ENCODE measurements at places on chromosomes 13 and 19. TPM values are rescaled to one million over a fixed set of nuclear protein-coding genes. Genes with fewer than 3 reads are reported as not detected.

- DNase-seq = peak; percentile 66
- no peaks in the 10 kb centered on the region for H3K4me1 ChIP-seq
- peaks cover 10% of the 10 kb centered on the region for H3K27me3 ChIP-seq
- no peak overlapping the region for H3K27ac ChIP-seq
- no peaks in the 10 kb centered on the region for H3K36me3 ChIP-seq
These were observed 47.4 kb upstream of the TMTC4 start for GRCh38 chr13:100721885-100722512.

RETN gene
- not detected for total RNA-seq

KANK2 gene
- 2.3 TPM for total RNA-seq

- no peaks in the 10 kb centered on the region for H3K36me3 ChIP-seq
- no peak overlapping the region for H3K4me3 ChIP-seq
- H3K27me3 ChIP-seq = no peaks in the 10 kb centered on the region
- DNase-seq = no peak
These were observed 1794.2 kb downstream of the SLITRK5 start for GRCh38 chr13:89465366-89465765.

GRCh38 chr13:112752711-112753541, 63.1 kb downstream of the ATP11A start:
- no peaks in the 10 kb centered on the region for H3K36me3 ChIP-seq
- no peaks in the 10 kb centered on the region for H3K27me3 ChIP-seq
- DNase-seq = no peak
- peaks cover 10% of the 10 kb centered on the region for H3K4me1 ChIP-seq
- no peak overlapping the region for H3K27ac ChIP-seq

- H3K27ac ChIP-seq = no peak overlapping the region
- no peaks in the 10 kb centered on the region for H3K36me3 ChIP-seq
- no peak for DNase-seq
- no peaks in the 10 kb centered on the region for H3K4me1 ChIP-seq
These were observed 3.6 kb upstream of the MAG start for GRCh38 chr19:35288331-35288730.

GJA3 gene
- total RNA-seq = 0.76 TPM

GRCh38 chr19:30153326-30154210, 211.5 kb downstream of the URI1 start:
- no peaks in the 10 kb centered on the region for H3K36me3 ChIP-seq
- DNase-seq = no peak
- H3K4me1 ChIP-seq = no peaks in the 10 kb centered on the region
- H3K4me3 ChIP-seq = no peak overlapping the region

GRCh38 chr19:8213827-8214672, 4.9 kb downstream of the CERS4 start:
- H3K27me3 ChIP-seq = no peaks in the 10 kb centered on the region
- H3K27ac ChIP-seq = no peak overlapping the region
- peaks cover 2% of the 10 kb centered on the region for H3K36me3 ChIP-seq
- peaks cover 14% of the 10 kb centered on the region for H3K4me1 ChIP-seq
- no peak overlapping the region for H3K4me3 ChIP-seq
- DNase-seq = no peak

OVOL3 gene
- total RNA-seq = not detected

ZNF587 gene
- total RNA-seq = 30.8 TPM

- DNase-seq = no peak
- H3K4me3 ChIP-seq = peak overlapping the region; percentile 88
- peak overlapping the region; percentile 97 for H3K27ac ChIP-seq
- H3K4me1 ChIP-seq = peaks cover 35% of the 10 kb centered on the region
- H3K36me3 ChIP-seq = peaks cover 34% of the 10 kb centered on the region
These were observed 915 bp upstream of the UBE2S start for GRCh38 chr19:55408533-55408872.

- H3K27me3 ChIP-seq = peaks cover 13% of the 10 kb centered on the region
- DNase-seq = no peak
- H3K36me3 ChIP-seq = no peaks in the 10 kb centered on the region
These were observed 63.4 kb downstream of the KCTD12 start for GRCh38 chr13:76822698-76823267.

GRCh38 chr13:94784066-94784465, 71.7 kb upstream of the SOX21 start:
- no peaks in the 10 kb centered on the region for H3K27me3 ChIP-seq
- H3K4me1 ChIP-seq = no peaks in the 10 kb centered on the region
- no peak overlapping the region for H3K27ac ChIP-seq
- DNase-seq = no peak
- H3K36me3 ChIP-seq = no peaks in the 10 kb centered on the region

DNA sequence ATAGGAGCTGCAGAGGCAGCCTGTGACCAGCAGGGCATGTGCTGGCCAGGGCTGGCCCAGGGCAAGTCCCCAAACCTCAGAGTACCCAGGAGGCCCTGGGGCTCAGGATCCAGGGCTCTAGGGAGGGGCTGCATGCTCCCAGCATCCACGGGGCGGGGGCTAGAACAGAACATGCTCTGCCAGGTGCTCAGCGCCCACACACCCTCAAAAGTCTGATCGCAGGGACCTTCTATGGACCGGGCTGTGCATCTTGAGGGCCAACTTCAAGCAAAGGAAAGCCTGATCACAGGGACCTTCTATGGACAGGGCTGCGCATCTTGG, 33.5 kb downstream of the ELL start:
- H3K27ac ChIP-seq = no peak overlapping the region
- H3K4me3 ChIP-seq = no peak overlapping the region
- no peaks in the 10 kb centered on the region for H3K27me3 ChIP-seq
- H3K4me1 ChIP-seq = peaks cover 56% of the 10 kb centered on the region
- no peak for DNase-seq
- no peaks in the 10 kb centered on the region for H3K36me3 ChIP-seq

DNA sequence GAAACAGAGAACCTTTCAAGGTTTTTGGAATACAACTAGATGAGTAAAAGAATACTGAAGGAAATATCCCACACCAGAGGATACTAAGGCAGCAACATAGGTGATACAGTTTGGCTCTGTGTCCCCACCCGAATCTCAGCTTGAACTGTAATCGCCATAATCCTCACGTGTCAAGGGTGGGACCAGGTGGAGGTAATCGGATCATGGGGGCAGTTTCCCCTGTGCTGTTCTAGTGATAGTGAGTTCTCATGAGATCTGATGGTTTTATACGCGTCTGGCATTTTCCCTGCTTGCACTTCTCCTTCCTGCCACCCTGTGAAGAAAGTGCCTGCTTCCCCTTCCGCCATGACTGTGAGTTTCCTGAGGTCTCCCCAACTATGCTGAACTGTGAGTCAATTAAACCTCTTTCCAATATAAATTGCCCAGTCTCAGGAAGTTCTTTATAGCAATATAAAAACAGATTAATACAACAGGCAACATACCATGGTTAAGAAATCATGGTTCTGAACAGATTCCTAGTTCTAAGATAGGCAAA, 97.0 kb downstream of the ABCC4 start:
- no peak overlapping the region for H3K4me3 ChIP-seq
- DNase-seq = no peak

- peaks cover 25% of the 10 kb centered on the region for H3K4me1 ChIP-seq
- no peak overlapping the region for H3K4me3 ChIP-seq
- no peaks in the 10 kb centered on the region for H3K27me3 ChIP-seq
- H3K27ac ChIP-seq = no peak overlapping the region
- peaks cover 6% of the 10 kb centered on the region for H3K36me3 ChIP-seq
These were observed 45.3 kb downstream of the RGCC start for GRCh38 chr13:41502673-41503072.

GRCh38 chr19:55481794-55482155, 3.2 kb upstream of the NAT14 start:
- peaks cover 31% of the 10 kb centered on the region for H3K4me1 ChIP-seq
- DNase-seq = no peak
- no peaks in the 10 kb centered on the region for H3K27me3 ChIP-seq
- no peak overlapping the region for H3K27ac ChIP-seq

DNA sequence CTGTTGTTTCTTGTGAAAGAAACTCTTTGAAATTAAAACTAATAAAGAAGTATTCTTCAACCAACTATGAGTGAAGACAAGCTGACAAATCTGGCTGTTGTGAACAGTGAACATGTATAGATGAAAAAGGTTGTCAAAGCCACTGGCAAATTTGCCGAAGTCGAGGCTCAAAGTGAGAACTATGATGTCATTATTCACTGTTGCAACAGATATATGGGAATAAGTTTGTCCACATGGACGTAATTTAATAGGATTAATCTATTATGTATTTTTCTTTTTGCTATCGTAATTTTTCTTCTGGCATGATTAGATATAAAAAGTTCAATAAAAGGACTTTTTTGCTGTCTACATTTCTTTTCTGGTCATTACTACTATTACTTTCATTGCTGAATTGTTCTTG, 223.2 kb upstream of the ZNF507 start:
- H3K36me3 ChIP-seq = no peaks in the 10 kb centered on the region
- no peak overlapping the region for H3K4me3 ChIP-seq
- no peak for DNase-seq

TEX101 gene
- not detected for total RNA-seq

DNA sequence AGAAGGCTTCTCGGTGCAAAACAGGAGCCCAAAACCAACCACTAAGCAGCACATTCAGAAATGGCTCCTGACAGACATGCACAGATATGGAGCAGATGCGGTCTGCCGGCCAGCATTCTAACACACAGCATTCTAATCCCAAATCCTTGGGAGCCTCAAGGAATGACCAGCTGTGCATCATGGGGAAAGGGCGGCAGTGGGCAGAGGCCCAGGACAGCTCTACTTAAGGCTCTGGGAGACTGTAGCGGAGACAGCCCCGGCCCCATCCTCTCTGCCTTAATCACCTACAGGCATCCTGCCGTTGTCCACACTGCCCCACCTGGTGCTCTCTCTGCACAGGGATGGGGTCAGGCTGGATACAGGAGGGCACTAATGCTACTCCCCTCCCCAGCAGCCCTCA, 1016.0 kb downstream of the UQCRFS1 start:
- no peak for DNase-seq
- no peak overlapping the region for H3K27ac ChIP-seq
- no peaks in the 10 kb centered on the region for H3K36me3 ChIP-seq
- H3K4me1 ChIP-seq = no peaks in the 10 kb centered on the region
- H3K27me3 ChIP-seq = no peaks in the 10 kb centered on the region

DNA sequence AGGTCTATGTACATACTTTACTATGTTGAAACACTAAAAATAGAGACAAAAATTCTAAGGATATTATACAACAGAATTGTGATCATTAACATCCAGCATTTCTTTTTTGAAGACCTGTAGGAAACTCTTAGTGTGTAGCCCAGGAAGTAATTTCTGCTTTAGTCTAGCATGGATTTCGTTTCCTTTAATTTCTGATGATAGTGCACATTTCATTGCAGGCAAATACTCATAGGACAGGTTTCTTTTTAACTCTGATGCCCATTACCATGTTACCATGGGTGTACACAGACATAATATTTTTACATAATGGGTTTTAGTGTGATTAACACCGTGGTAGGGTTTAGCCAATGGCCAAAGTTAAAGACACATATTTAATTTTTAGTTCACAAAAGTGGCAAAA, 27.1 kb downstream of the LIG4 start:
- H3K27me3 ChIP-seq = peaks cover 18% of the 10 kb centered on the region
- no peak for DNase-seq
- H3K36me3 ChIP-seq = no peaks in the 10 kb centered on the region

GRCh38 chr19:15200553-15201364, at the start of gene NOTCH3:
Gene NOTCH3 (minus strand): TSS chr19:15200995. CDS start chr19:15200905, 90 bp downstream.
- no peak for DNase-seq
- no peak within 1 kb of the TSS for H3K27ac ChIP-seq
- no peak within 1 kb of the TSS for H3K4me3 ChIP-seq

ZNF77 gene
- 4.9 TPM for total RNA-seq

DNA sequence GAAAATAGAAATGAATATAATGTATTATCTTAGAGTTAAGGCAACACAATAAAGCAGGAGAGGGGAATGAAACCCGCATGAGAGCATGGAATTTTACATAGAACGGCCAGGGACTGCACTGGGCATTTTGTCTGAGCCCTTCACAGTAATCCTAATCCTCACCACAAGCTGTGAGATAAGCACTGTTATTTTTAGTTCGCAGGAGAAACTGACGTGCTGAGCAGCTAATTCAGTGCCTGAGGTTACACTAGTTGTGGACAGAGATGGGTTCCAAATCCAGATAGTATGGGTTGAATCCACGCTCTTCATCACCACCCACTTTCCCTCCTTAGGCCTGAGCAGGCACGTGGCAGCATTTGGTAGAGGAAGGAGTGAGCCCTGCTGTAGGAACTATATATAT, 24.8 kb upstream of the ZNF527 start:
- H3K36me3 ChIP-seq = peaks cover 78% of the 10 kb centered on the region
- no peak overlapping the region for H3K4me3 ChIP-seq
- no peak for DNase-seq
- H3K27me3 ChIP-seq = no peaks in the 10 kb centered on the region
- H3K27ac ChIP-seq = no peak overlapping the region
- H3K4me1 ChIP-seq = no peaks in the 10 kb centered on the region

CCDC8 gene
- not detected for total RNA-seq

- peaks cover 3% of the 10 kb centered on the region for H3K36me3 ChIP-seq
- no peak overlapping the region for H3K4me3 ChIP-seq
- no peak for DNase-seq
- no peaks in the 10 kb centered on the region for H3K27me3 ChIP-seq
These were observed 120.3 kb downstream of the ZDHHC20 start for GRCh38 chr13:21338639-21339278.

DNA sequence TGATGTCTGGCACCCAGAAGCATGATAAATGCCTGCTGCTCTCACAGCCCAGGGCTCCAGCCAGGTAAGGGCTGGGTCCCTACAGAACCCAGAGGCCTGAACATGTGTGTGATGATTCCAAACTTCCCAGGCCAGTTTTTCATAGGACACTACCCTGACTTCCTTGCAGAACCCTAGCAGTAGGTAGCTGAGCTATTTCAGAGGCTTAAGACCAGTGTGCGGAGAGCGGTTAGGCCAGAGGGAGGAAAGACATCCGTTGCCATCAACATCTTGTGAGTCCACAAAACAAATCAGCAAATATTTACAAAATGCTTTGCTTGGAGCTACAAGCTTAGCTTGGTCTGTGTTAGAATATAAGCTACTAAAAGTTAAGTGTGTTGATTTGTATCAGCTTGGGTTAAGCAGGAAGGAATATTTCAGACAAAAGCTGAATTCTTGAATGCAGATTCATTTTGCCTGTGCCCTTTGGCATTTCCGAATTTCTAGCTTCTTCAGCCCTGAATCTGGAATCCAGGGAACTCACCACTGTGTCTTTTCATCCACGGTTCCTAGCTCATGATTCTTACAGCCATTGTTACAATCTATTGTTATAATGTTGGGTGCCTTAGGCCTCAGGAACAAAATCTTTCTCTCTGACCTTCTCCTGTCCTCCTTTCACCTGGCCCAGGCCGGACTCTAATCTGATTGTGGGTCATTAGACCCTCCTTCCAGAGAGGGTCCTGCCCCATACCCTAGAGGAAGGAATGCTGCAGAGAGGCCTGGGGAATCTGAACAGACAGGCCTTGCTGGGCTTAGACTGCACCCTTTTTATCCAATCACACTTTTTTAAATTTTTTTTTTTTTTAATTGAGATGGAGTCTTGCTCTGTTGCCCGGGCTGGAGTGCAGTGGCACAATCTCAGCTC, 12.4 kb downstream of the RAB20 start:
- peaks cover 2% of the 10 kb centered on the region for H3K36me3 ChIP-seq
- H3K27ac ChIP-seq = no peak overlapping the region
- DNase-seq = no peak
- no peak overlapping the region for H3K4me3 ChIP-seq

DCLK1 gene
- total RNA-seq = not detected

- no peaks in the 10 kb centered on the region for H3K36me3 ChIP-seq
- H3K4me3 ChIP-seq = peak overlapping the region; percentile 47
- H3K27me3 ChIP-seq = peaks cover 58% of the 10 kb centered on the region
These were observed 16.4 kb upstream of the KCNN1 start for GRCh38 chr19:17950310-17951156.

Measured in activated CD8-positive, alpha-beta memory T cell treated with anti-CD3 and anti-CD28 coated beads, Interleukin-2, amount 10 ng/mL, durations not matched to agents 7 days and 5 days (primary cell).